ENCODE measurements at places on chromosomes 5 and 9.

DNA sequence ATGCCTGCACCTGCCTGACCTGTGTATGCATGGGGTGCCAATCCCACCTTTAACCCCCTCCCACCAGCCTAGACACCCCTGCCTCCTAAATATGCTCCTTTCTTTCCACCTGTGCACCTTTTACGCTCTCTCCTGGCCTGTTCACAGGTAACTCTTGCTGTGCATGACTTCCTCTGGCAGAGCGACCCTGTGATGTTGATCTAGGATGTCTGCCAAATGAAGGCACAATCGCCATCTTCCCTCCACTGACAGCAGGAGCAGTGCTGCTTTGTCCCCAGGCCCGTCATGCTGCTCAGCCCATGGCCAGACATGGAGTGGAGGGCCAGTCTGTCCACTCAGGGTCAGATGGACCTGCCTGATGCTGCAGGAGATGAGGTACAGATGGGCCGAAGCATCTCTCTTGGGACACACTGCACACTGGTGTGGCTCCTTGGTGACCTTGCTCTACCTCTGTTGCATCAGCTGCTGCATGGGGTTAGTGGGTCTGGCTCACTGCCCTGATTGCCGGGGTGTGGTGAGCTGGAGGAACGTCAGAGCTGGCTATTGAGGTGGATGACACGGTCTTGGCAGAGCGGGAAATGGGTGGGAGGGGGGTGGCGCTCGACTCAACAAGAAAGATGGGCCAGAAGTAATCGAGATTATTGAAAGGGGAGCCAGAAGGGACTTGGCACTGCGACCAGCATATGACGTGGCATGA, 101.7 kb upstream of the PITX1 start:
- DNase-seq: no peak

DNA sequence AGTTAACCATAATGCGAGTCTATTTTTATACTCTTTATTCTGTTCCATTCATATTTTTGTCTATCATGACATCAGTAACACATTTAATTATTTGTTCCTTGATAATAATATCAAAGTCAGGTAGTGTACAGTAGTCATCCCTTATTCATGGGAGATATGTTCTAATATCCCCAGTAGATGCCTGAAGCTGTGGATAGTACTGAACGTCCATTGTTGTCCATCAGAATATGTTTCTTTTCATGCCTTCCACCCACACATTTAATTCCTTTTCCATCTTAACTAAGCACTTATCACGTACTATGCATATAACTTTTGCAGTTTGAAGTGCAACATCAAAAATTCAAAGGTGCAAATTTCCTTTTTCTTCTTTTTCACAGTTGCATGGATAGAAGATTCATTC, 53.6 kb downstream of the FER start:
- no peak for DNase-seq

DNA sequence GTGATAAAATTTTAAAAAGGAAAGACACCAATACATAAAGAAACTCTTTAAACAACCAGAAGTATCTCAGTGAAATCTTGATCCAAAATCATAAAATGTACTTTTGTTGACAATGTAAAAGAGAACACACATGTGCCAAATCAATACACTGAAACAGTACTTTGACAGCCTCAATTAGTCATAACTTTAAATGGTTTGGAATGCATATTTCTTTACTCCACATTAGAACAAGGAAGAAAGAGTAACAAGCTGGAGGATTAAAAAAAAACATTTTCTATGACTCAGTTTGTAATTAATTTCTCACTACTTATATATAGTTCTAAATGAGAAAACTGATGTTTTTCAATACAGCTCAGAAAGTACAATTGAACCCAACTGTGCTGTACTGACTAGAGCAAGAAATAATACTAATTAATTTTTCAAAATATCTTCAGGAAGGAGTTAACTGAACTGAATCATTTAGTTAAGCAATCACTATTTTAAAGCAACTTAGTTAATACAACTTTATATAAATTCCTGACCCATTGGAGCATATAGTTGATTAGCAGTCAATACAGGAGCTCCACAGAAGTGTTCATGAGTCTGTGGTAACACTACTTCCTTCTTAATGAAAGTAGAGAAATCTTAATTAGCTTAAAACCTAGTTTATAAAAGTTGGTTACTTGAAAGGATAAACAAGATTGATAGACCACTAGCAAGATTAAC, 101.0 kb downstream of the NR3C1 start:
- no peak for DNase-seq

DNA sequence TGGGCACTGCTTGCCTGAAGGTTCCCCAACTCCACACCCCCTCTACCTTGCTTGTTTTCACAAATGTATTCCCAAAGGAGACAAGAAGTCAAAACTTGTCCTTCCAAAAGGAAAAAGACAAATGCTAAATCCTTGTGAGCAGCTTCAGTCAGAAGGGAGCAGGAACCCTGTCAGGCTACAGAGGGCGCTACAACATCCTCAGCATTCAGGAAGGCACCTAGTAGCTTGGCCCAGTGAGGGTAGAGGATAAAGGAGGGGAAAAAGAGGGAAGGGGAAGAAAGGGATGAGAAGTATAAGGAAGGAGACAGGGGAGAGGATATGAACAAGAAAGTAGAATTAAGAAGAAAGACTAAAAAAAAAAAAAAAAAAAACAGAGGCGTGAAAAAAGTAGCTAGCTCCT, 97.5 kb downstream of the MLLT3 start:
- DNase-seq: no peak

- DNase-seq: no peak
Observed at GRCh38 chr9:81912135-81912534, 16.1 kb upstream of the SPATA31D4 start.

DNA sequence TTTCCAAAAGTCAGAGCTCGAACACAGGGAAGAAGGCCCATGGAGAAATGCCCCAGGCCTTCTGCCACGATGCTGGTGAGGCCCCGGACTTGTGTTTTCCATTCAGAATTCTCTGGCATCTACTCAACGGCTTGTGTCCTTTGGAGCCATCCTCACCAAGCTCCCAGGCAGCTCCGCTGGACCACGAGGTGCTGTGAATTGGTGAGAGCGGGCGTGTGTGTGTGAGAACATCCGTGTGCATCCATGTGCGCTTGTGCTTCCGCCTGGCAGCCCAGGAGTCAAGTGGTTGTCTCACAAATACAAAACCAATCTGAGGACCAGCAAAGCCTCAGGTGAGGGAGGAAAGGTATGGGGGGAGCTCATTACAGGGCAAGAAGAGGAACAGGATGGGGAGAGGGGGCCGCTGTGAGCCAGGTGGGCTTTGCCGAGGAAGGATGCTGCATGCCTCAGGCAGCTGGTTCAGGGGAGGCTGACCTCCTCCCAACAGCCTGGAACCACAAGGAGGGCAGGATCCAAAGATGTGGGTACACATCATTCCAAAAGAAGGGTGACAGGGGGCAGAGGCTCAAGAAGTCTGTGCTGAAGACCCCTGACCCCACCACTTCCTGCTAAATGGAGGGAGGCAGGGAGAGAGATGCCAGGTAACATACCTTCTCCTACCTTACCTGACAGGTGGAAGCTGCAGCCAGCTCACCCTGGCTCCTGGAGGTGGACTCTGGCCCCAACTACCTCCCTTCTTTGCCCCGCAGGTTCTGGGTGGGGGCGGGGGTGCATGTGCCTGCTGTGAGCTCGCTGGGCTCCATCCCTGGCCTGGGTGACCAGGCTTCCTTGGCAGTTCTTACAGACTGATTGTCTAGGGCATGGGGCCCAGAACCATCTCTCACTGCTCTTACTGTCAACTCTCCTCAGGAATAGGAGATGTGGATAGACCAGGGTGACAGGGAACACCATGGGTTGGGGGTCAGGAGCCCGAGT, 196.3 kb downstream of the PAX5 start:
- no peak for DNase-seq

DNA sequence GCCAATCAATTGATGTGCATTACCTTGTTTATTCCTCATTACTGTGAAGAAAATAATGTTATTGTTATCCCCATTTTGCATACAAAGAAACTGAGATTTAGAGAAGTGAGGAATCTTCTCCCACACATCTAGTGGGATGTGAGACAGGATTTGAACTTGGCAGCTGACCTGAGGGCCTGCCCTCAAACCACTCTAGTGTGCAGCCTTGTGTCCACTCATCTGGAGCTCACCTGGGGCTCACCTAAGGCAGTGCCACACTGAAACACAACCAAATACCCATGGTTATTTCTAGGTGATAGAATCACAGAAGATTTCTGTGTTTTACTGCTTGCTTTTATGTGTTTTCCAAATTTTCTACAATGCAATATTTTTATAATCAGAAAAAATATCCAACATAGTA, 94.7 kb upstream of the SAP30L start:
- DNase-seq: no peak

Data from OCI-LY7 (cell line).